ENCODE measurements at places on chromosomes 16 and 17.

DNA sequence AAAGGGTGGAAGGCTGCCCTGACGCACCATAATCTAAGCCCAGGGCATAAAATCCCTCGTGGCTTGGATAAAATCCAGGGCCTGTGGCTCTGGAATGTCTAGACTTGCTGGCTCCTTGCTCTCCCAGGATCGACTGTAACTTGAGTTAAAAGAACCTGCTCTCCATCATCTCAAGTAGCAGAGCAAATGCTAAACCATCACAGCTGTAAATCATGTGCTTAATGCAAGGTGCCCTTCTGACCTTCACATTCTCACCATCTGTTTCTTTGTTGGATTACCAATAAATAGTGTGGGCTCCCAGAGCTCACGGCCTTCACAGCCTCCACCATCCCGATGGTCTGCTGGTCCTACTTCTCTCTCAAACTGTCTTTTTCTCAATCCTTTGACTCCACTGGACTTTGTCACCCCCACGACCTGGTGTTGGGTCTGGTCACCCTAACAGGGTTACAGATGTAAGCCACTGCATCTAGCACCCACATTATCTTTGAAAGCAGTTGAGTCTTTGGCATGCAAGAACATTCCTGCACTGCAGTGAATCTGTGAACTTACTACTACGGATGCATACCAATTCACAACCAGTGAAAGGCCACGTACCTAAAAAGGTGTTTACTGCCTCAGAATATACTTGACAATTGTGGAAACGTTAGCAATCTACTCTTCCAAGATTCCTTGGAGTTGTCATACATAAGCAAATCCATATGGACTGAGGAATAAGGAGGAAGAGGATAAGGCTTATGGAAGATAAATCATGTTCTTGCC is 15.3 kb downstream of the RSL1D1 start:
- DNase-seq: no peak

- DNase-seq: no peak
These were observed 1.7 kb downstream of the KSR1 start for GRCh38 chr17:27457731-27458523.

DNA sequence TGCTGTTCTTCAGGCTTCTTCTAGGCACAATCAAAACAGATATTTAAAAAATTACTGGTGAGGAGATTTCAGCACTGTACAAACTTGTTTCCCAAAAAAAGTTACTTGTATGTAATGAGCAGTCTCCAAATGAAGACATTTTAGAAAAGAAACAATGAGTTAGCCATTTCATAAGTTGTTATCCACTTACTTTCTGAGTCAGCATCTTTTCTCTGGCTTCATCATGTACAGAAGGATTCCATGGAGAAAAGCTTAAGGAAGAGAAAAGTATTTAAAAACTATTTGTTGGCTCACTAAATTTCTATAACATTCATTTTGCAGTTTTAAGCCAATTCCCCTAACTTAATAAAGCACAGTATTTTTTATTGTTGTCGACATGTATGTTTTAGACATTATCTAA is 10.5 kb downstream of the AKTIP start:
- DNase-seq: no peak

GRCh38 chr17:19003543-19004420 is 782 bp downstream of the FAM83G start:
- peak; percentile 9 for DNase-seq

DNA sequence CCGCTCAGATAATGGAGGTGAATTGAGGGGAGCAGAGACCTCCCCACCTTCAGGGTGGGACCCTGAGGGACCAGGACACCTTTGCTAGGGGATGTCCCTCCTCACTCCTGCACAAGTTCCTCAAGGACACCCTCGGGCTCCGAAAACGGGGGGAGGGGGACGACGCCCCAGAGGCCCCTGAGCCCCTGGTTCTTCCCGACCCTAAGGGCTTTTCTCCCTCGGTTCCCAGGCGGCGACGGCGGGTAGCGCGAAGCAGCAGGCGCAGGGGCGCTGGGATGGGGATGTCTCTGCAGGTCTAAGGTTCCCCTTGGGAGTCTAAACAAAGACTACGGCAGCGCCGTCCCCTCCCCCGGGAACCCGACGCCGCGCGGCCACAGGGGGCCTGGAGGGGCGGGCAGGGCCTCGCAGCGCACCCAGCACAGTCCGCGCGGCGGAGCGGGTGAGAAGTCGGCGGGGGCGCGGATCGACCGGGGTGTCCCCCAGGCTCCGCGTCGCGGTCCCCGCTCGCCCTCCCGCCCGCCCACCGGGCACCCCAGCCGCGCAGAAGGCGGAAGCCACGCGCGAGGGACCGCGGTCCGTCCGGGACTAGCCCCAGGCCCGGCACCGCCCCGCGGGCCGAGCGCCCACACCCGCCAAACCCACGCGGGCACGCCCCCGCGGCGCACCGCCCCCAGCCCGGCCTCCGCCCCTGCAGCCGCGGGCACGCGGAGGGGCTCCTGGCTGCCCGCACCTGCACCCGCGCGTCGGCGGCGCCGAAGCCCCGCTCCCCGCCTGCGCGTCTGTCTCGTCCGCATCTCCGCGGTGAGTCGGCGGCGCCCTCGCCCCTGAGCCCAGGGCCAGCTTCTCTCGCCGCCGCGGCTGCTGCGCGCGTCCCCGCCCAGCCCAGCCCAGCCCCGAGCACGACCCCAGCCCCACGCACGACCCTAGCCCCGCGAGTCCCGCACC is 36.7 kb upstream of the NDRG4 start:
- peak; percentile 31 for DNase-seq

- no peak for DNase-seq
These were observed 224.7 kb downstream of the SNX29 start for GRCh38 chr16:12201216-12201615.

GRCh38 chr17:53390575-53390974 is 432.2 kb upstream of the KIF2B start:
- no peak for DNase-seq

DNA sequence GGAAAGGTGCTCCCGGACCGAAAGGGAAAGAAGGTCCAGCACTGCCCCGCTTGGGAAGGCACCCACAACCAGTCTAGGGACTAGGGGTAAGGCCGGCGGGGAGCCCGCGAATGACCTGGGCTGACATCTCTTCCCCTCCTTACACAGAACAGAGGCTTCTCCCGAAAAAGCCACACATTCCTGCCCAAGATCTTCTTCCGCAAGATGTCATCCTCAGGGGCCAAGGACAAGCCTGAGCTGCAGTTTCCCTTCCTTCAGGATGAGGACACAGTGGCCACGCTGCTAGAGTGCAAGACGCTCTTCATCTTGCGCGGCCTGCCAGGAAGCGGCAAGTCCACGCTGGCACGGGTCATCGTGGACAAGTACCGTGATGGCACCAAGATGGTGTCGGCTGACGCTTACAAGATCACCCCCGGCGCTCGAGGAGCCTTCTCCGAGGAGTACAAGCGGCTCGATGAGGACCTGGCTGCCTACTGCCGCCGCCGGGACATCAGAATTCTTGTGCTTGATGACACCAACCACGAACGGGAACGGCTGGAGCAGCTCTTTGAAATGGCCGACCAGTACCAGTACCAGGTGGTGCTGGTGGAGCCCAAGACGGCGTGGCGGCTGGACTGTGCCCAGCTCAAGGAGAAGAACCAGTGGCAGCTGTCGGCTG is 1.5 kb downstream of the CNP start:
- DNase-seq: no peak

DNA sequence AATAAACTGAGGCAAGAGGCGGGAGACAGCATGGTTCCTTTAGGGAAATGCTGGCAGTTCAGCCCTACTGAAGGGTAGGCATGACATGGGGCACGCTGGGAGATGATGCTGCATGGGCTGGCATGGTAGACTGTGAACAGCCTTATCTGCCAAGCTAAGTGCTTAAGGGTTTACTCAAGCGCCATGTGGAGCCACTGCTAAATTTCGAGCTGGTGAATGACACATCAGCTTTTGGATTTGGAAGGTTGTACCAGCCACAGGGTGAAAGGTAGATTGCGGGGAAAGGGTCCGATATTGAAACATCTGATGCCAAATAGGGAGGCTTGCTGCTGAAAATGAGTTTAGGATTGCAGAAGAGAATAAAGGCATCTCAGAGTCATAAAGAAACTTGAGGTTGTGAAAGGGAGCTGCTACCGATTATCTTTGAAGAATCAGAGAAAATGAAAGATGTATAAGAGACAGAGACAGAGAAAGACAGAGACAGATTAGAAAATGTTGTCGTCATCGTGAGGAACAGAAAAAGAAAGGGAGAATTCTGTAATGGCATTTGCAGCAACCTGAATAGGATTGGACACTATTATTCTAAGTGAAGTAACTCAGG is 16.3 kb downstream of the PIK3R5 start:
- DNase-seq: no peak

DNA sequence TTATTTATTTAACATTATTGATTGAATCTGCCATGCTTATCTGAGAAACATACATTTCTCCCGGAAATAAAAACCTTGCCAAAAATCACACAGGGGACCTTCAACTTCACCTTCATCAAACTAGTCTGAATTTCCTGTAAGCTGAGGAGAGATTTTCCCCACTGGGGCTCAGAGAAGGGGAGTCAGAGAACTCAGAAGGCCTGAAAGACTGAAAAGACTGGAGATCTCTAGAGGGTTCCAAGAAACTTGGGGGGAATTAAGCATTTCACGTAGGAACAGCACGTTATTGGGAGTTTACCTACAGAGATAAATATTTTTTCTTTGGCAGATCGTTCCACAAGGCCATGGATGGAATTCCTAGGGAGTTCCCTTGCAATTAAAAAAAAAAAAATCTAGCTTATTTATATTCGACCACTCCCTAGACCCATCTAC is 528 bp upstream of the NOL11 start:
- no peak for DNase-seq

- DNase-seq: no peak
These were observed 1.5 kb downstream of the ACBD4 start for GRCh38 chr17:45136846-45137560.

DNA sequence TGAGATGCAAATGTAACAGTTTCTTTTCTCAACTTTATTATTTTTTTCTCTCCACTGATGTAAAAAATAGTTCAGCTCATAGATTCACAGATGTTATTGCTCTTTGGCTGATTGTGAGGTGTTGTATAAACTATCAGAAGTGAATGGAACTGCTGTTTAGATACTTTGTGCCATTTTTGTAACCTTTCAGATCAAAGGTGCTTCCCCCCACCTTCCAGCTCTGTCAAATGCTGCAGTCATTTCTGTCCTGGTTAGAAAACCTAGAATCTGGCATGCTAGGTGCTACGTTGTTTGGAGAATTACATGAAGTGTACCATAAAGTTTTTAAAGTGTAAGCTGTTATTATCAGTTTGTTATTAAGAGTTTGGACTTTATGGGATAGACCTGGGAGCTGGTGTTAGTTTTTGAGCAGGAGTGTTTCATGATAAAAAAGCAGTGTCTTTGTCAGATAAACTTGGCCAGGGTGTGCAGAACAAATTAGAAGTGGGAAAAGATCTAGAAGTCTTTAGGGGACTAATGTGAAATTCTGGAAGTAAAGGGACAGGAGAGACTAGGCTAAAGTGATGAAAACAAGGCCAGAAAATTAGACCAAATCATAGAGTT is 1.8 kb upstream of the WIPI1 start:
- DNase-seq: no peak

DNA sequence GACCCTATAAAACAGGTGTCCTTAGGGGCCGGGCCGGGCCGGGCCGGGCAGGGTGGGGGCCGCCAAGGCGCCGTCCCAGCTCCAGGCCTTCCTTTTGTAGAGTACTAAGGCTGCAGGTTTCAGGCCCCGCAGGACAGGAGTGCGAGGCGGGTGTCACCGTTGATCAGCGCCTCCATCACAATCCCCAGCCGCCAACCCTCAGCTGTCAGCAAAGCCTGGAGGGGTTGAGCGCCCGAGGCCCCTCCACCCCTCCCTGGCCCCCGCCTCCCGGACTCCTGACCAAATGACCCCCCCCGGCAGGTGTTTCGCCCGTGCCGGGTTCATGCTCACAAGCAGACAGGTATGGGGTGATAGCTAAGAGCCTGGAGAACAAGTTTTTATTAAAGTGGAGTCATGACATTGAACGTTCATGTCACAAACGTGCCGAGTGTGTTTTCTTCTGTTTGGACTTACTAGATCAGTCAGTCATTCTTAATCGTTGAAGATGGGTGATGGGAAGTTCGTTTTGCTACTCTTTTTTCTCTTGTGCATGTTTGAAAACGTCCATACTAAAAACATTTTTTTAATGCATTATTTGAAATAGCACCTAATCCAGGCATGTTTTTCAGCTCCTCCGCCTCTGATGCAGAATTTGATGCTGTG is 534 bp downstream of the ARL2BP start:
- DNase-seq: peak; percentile 57

DNA sequence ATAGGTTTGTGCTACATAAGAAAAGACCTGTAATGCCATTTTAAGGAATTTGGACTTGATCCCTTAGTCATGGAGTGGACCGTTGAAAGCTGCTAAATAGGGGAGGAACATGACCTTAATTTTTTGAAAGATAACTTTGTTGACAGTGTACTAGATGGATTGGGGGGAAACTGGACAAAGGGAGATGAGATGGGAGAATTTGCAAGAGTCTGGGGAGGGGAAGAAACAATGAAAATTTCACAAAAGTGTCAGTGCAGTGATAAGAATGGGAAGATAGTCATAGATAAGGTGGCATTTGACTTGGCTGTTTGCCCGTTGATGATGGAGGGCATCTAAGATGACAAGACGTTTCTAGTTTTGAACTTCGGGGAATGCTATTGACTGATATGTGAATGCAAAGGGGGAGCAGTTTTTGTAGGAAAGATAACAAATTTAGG is 22.3 kb upstream of the KRT10 start:
- no peak for DNase-seq

DNA sequence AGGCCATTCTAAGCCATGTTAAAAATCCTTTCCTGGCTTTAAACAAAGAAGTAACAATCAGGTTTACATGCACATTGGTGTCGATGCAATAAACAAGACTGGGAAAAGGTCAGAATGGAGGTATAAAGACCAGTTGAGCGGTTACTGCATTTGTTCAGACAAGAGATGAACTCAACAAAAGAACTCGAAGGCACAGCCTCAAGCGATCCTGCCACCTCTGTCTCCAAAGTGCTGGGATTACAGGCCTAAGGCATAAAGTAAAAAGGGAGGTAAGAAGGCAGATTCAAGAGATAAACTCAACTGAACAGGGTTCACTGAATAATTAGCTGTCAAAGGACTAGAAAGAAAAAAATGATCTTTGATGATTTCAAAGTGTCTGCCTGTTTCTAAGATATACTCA is 39.4 kb downstream of the USP32 start:
- DNase-seq: no peak

GRCh38 chr16:23835390-23836077 is at the start of gene PRKCB:
Gene PRKCB (plus strand): TSS chr16:23835983.
- DNase-seq: peak; percentile 96

GRCh38 chr16:68493412-68494070 is 45.2 kb upstream of the SMPD3 start:
- no peak for DNase-seq

DNA sequence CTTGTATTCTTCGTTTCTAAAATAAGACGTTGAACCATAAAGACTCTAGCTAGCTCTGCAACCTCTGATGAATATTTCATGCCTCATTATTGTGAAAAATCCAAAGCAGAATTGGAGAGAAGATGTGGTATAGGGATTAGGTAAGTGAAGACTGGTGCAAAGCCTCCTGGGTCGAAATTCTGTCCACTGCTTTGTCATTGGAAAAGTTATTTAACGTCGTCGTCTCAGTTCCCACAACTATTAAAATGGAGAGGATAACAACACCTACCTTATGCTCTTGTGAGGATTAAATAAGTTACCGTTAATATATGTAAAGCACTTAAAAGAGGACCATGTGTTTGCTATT is 1.4 kb upstream of the PRPSAP2 start:
- DNase-seq: no peak
